Calu3 (cell line): ENCODE measurements at places on chromosomes 3 and 15. TPM values are rescaled to one million over a fixed set of nuclear protein-coding genes. Genes with fewer than 3 reads are reported as not detected.

- no peak for DNase-seq
Observed at GRCh38 chr3:10238345-10239183, 9.7 kb upstream of the TATDN2 start.

DNA sequence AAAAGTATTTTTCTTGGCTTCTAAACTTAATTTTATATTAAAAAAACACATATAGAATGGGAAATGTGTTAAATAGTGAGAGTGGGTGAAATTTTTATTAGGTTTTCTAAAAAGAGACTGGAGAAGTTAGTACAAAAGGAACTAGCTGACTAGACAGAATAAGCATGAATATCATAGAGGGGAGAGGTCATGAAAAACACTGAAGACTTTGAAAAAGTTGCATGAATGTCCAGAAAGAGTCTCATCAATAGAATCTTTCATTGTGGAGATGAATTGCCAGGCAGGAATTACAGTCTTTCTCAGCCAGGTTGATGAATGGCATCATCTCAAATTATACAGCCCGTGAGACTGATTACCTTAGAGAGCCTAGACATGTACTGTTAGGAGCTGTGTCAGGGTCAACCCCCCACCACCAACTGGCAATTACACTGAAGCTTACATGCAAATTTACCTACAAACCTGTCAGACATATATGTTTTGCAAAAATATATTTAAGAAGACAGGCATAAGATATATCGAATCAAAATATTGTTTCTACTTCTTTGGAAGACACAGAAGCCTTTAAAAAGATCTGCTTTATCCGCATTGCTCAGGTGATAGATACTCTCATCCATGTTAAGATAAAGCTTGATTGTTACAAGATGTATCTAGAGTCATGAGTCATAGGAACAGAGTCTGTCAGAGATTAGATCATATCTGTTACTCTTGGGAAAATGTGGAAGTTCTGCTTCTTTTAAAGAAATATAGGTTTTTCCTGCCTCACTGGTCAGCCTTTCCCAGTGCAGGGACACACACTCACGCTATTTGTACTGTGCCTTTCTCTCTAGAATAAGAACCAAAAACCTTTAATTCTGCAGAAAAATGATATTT lies 34.8 kb upstream of the PFN2 start:
- no peak for DNase-seq

Gene TMCO5A
- total RNA-seq, result not detected in 2 replicates

Gene TMEM212
- not detected in 2 replicates for total RNA-seq

GRCh38 chr3:133744241-133744640 lies 2.0 kb upstream of the TF start:
- DNase-seq, result no peak

GRCh38 chr3:113747283-113748046 lies 630 bp downstream of the ATP6V1A start:
- DNase-seq, result no peak

Gene RTP3
- total RNA-seq, result not detected in 2 replicates

DNA sequence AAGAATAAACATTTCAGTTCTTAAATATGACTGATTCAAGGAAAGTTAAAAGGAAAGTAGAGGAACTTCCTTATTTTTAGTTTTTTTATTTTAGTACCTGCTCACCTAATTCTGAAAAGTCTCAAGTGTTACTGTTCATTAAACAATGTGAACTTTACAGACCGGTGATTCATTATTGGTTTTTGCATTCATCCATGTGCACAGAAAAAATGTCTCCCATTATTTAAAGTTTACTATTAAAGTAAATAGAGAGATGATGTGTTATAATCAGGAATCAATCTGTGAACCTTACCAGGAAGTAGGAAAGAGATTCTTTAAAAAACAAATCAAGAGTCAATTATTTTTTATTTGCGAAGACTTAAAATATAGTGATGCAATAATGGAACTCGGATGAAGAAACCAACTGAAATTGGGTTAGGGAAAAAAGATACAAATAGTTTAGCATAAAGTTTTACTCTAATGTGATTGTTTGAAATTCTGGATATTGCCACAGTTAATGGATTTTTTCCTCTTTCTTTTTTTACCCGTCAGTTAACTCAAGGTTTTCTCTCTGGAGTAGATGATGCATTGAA lies 119.4 kb upstream of the SAMMSON start:
- DNase-seq, result no peak

Gene CFAP44
- total RNA-seq, result 12.9 and 13.1 TPM in 2 replicates

DNA sequence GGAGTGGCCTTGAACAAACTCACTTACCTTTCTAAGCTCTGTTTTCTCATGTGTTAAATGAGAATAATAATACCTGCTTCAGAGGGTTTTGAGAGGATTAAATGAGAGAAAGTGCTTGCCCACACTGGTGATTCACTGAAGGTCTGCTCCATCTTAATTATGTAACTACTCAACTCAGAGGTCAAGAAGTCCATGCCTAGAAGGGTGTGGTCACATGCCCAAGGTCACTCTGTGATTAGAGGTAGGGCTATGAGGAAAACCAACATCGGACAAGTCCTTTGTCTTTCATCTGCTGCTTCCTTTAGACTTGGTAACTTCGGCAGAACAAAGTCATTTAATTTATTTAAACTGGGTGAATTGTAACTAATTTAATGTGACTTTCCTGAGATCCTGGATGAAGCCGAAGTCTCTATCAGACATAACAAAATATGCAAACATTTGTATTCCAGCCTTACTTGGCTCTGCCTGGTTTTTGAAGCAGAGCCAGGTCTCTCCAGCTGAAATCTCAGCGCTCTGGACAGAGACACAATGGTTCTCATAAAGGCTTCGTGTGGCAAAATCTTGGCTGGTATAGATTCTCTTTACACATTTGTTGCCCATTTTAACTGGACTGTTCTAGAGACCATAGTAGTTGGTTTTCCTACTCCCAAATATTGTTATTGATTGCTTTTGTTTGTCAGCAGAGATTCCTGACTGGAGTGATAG lies 3.0 kb downstream of the CHRNA7 start:
- DNase-seq, result no peak

Gene CHDH
- 24.9 and 28.5 TPM in 2 replicates for total RNA-seq

DNA sequence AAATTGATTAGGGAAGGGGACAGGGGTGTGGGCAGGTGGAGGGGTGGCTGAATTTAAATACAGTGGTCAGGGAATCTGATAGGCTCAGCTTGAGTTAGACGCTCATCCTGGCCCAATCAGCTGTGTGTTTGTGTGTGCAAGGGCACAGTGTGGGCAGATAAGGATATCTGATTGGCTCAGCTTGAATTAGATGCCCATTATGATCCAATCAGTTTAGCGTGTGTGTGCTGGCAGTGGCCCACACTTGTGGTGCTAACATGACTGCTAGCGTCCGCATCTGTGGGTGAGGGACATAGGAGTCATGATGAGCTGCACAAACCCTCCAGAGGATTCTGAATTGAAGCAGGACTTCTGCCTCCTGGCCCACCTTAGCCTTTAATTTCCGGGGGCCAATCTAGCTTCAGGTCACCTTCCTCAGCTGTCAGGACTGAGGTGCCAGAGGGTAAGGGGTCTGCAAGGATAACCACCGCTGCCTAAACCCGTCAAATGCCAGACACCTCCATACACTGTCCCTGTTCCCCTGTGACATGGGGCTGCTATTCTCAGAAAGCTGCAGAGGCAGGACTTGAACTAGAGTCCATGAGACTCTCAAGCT lies 97.3 kb downstream of the CORO2B start:
- DNase-seq, result no peak

DNA sequence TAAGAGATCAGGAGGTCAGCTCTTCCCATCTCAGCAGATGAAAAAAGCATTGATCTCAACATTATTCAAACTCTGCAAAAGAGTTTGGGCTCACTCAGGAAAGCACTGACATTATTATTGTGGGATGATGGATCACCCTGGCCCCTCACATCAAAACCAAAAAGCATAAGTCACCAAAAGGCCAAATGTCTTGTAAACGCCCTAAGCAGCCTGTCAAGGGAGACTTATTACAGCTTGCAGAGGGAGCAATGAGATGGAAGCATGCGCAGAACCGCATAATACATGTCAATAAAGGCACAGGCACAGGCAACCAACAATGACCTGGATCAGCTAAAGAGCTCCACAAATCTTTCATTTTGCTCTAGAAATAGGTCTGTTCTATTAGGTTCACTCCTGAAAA lies 4.6 kb downstream of the FSIP1 start:
- DNase-seq, result no peak

GRCh38 chr3:141070229-141070628 lies 19.1 kb downstream of the SPSB4 start:
- no peak for DNase-seq

GRCh38 chr3:16030342-16030741 lies 144.1 kb upstream of the GALNT15 start:
- no peak for DNase-seq

GRCh38 chr15:69559440-69560190 lies 107.0 kb downstream of the RPLP1 start:
- DNase-seq, result no peak
